ENCODE measurements at places on chromosomes 6 and 20.

DNA sequence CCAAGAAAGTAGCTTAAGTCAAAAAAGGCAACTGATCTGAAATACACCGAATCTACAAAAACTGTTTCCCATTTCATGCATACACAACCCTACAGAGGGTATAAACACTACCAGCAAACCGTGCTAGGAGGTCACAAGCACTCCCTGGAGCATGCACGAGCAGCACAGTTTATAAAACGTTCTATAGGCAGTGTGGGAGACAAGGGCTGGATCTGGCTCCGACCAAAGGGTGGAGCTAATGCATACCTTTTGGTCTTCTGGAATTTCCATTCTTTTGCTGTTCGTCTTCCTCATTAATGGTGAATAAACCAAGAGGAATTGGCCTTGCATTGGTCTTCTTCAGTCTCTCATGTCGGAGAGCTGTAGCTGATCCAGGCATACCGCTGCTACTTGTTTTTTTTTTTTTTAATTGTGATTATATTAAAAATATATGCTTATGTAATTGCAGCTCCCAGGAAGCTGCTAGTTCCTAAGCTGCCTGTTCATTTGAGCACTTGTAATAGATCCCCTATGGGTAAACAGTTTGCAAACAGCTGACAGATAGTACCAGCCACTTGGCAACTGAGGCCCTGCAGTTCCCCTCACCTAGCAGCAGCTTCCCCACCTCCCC is 24.5 kb downstream of the MAP7 start:
- no peak for DNase-seq

GRCh38 chr20:5508044-5508443 is 191.3 kb upstream of the PROKR2 start:
- DNase-seq: no peak

DNA sequence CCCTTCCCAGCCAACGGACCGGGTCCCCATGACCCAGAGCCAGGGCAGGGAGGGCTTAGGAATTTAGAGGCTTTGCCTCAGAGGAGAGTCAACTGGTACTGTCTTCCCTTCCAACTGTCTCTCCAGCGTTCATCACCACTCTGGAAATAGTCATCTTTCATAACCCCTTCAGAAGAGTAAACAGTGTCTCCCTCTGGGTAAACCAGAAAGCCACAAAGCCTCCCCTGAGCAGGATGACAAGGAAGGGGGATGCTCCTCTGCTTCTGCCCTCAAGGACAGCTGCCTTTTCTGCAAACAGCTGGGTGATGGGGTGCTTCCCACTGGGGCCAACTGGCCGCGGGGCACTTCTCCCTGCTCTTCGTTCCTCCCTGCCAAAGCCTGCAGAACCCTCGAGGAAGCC is 90.1 kb downstream of the PSMG4 start:
- DNase-seq: no peak

DNA sequence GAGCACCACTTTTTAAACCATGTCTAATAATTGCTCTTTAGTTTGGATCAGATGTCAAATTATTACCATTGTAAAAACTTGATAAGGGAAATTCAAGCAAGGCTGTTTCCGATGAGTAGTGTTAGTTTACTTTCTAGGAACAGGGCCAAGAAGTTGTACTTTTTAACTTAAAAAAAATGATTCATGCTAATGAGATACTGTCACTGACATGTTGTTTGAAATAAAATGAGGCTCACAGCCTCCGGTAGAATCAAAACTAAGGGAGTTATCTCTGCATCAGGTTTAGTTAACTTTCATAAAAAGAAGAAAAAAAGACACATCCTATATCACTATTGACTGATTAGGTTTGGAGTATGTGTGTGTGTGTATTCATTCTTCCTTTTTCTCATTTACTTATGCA is 55.2 kb upstream of the SUPT3H start:
- DNase-seq: no peak

- DNase-seq: no peak
These were observed 145.5 kb upstream of the RPS6KA2 start for GRCh38 chr6:166772518-166772917.

DNA sequence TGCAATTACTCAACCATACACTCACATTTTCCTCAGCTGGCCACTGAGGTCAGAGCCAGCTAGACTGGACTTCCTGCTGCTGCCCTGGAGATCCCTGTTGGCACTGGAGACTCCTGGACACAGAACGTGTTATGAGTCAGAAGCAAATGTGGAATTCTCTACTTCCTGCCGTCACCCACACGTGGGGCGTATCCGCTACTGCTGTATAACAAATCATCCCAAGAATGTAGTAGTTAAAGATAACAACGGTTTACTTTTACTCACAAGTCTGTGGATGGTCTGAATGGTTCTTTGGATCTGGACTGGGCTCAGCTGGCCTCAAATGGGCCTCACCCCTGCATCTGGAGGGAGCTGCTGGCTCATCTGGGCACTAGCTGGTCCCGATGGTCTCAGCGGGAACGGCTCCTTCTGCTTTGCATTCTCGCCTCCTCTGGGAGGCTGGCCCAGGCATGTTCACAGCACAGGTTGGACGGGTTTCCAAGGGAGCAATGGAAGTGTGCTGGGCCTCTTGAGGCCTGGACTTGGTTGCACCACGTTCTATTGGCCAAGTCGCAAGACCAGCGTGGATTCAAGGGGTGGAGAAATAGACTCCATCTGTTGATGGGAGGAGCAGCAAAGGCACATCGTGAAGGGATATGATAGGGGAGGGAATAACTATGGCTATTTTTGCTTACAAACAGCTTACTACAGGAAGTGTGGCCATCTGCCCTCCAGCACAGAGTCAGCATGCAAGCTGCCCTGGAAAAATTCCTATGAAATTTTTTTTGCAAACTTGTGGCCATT is 118.5 kb downstream of the SNX5 start:
- DNase-seq: no peak

DNA sequence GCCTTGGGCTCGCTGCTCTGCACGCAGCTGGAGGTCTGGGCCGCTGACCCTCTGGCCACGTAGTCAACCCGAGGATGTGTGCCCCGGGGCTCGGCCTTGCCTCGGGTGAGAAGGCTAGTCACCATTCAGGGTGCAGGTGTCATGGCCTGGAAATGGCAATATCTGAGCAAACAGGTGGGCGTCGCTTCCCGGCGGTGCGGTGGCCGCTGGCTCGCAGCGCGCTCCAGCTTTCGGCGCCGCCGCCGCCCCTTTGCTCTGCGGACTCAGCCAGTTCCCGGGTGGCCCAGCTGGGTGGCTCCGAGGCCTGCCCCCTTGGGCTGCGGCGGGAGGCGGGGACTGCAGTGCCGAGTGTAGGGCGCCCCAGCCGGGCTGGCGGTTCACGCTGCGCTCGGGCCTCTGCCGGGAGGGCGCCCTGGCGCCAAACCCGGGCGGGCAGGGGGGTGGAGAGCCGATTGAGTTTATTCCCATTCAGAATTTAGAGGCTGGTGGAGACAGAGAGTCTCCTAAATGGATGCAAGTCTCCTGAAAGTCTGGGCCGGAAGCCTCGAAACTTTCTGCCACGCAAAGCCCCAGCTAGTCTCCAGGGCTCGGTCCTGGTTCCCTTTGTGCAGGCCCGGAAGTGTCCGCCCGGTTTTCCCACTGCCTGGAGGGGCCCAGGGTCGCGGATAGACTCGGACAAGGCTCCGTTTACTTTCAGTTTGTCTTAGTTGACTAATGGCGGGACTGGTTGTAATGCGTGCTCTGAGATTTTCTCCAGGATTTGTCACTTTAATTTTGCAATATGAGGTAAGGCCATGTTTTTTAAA is 11.3 kb upstream of the TFAP2A start:
- no peak for DNase-seq

GRCh38 chr6:82783587-82784236 is 281.9 kb downstream of the UBE3D start:
- DNase-seq: no peak

GRCh38 chr6:122063076-122063475 is 336.4 kb upstream of the HSF2 start:
- no peak for DNase-seq

DNA sequence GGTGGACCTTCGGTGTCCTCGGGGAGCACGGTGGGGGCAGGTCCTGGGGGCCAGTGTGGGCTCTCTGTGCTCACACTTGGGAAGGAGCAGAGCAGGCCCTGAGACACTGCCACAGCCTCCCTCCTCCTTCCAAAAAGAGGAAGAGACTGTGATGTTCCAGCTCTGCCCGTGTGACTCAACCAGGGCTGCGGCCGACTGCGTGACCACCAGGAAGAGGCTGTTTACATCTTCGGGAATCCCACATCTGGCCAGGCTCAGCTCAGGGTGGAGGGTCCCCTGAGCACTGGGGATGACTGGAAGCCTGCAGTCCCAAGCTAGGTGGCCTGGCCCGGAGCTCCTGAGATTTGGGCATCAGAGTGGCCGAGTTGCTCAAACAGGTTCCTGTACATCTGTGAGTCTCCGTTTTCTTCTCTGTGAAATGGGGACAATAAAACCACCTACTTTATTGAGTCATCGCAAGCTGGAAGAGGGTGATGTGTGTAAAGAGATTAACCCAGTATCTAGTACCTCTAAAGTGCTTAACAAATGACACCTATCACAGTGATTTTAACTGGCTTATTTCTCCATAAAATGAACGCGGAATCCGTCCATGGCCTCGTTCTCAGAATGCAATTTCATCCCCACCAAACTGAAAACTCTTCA is 242.1 kb downstream of the DLL1 start:
- no peak for DNase-seq

GRCh38 chr6:129141499-129141898 is 258.6 kb downstream of the LAMA2 start:
- DNase-seq: no peak

- DNase-seq: peak; percentile 2
These were observed 78.8 kb upstream of the RALY start for GRCh38 chr20:33914919-33915318.

GRCh38 chr6:79250107-79250514 is 15.6 kb upstream of the HMGN3 start:
- DNase-seq: no peak

DNA sequence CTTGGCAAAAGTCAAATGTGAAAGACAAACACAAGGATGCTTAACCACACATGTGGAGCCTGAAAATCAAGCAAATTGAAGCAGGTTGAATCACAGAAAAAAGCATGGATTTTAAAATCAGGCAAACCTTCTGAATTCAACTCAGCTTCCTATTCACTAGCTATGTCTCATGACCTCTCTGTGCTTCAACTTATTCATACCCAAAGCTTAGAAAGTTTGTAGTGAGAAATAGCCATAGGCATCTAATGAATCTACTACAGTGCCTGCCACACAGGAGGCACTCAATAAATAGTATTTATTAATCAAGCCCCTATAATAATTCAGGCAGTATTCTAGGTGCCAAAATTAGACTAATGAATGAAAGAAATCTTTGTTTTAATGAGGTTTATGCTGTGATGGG is 112.2 kb upstream of the TNFAIP3 start:
- no peak for DNase-seq

DNA sequence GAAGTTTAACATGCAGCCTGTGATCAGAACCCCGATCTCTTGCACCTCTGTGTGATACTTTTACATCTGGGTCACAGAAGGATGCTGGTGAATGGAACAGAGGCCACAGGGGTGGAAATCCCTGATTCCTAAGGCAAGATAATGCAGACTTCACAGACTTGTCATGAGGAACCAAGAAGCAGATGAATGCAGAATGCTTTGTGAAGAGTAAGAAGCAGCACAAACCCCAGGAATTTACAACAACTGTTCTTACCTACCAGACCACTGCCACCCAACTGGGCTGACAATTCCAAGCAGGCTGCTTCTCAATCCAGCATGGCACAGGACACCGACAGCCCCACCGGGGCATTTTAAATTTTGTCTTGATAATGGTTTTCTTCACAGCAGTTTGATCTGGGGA is 113.2 kb upstream of the CD93 start:
- no peak for DNase-seq

- no peak for DNase-seq
These were observed 53.5 kb upstream of the GCLC start for GRCh38 chr6:53598265-53598907.

DNA sequence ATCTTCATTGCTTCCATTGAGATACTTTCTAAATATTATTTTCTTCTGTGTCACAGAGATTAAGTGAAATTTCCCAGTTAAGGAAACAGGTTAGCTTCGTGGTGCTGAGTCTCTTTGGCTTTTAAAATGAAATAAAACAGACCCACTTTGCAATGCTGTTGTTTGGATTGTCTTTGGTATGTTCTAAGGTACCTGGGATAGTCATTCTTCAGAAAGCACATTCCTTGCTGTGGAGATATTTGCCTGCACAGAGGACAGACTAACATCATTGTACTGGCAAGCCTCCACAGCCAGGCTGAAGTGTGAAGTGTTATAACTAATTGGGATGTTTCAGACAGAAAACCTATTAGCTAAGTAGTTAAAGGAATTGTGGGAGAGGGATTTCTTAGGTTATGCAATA is 148.8 kb upstream of the EPHA7 start:
- no peak for DNase-seq

DNA sequence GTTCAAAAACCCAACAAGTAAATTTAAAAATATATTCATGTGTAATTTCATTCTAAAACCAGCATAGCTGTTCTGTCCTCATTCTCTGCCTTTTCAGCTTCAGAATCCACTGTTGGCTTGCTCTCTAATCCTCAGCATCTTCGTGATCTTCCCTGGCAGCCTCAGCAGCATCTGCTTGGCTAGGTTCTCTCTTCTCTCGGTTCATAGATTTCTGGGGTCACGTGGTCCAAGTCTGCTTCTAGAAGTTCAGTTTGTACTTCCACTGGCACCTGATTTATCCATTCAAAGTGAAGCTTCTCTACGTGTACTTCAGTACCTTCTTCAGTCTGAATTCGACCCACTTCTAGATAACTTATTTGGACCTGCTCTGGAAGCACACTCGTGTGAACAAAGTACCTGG is 245.7 kb downstream of the EPM2A start:
- no peak for DNase-seq

- no peak for DNase-seq
These were observed 197.7 kb downstream of the CD109 start for GRCh38 chr6:73893696-73894095.

GRCh38 chr20:17622851-17623508 is 53.1 kb downstream of the DSTN start:
- DNase-seq: no peak

DNA sequence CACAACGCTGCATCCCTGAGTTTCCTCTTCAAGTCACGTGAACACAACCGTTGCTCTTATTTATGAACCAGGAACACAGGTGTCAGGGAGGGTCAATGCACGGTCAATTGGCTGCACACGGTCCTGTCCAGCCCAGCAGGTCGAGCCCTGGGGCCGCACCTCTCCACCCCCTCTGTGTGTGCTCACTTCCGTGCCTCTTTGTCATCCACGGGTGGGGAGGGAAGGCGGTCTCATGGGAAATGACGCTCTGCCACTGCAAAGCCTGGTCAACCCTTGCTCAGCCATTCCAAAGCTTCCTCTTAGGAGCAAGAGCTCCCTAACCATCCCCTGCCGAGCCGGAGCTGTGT is 38.7 kb downstream of the DACT2 start:
- no peak for DNase-seq

GRCh38 chr20:50589548-50590347 is 79.6 kb downstream of the PTPN1 start:
- no peak for DNase-seq

Measured in activated naive CD4-positive, alpha-beta T cell treated with Interleukin-2 at 50 U/mL for 16 hours (primary cell).